ENCODE measurements at places on chromosomes 7 and 10. TPM values are rescaled to one million over a fixed set of nuclear protein-coding genes. Genes with fewer than 3 reads are reported as not detected.

Gene OR6B1
- total RNA-seq: not detected

Gene SPDYE6
- not detected for total RNA-seq

Gene PLAC9
- total RNA-seq: 2.6 TPM

Gene HOXA1
- total RNA-seq: 1.2 TPM

Gene FZD1
- 8.3 TPM for total RNA-seq

Gene PLEKHS1
- total RNA-seq: not detected

Gene FANK1
- 4.6 TPM for total RNA-seq

Gene STEAP4
- not detected for total RNA-seq

Gene XRCC2
- total RNA-seq: 0.30 TPM

Gene VWDE
- total RNA-seq: 0.30 TPM

Gene ABCB1
- total RNA-seq: 0.05 TPM

Gene CAMK1D
- 4.4 TPM for total RNA-seq
